M059J (cell line): ENCODE measurements at places on chromosomes 13 and 19. TPM values are rescaled to one million over a fixed set of nuclear protein-coding genes. Genes with fewer than 3 reads are reported as not detected.

The CEACAM8 gene
- not detected in 2 replicates for total RNA-seq

The SERTM1 gene
- total RNA-seq = not detected in 2 replicates

The LCP1 gene
- total RNA-seq = 21.3 and 29.6 TPM in 2 replicates

The ARHGEF1 gene
- total RNA-seq = 41.7 and 43.9 TPM in 2 replicates

The VN1R4 gene
- not detected in 2 replicates for total RNA-seq

The SMIM7 gene
- 135 and 174 TPM in 2 replicates for total RNA-seq

The RGCC gene
- total RNA-seq = 2.3 and 4.1 TPM in 2 replicates
